ENCODE measurements at places on chromosomes 12 and 14.

- no peak for DNase-seq
Observed at GRCh38 chr12:119742700-119743099, 74.8 kb downstream of the PRKAB1 start.

DNA sequence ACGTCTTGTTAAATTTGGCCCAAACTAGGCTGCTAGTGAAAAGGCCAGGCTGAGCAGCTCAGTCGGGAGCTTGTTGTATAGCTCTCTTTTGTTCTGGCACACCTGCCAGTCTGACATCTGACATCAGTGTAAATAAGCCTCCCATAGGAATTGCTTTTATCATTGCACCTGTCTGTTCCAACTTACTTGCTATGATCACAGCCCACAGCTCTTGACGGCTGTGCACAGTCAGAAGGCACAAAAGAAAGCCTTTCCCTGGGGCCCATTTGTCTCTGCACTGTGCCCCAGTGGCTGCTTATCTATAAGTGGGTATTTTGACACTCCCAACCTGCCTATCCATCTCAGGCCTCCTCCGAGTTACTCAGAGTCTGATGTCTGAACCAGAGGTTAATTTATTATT is 324.5 kb downstream of the NUAK1 start:
- no peak for DNase-seq

- no peak for DNase-seq
Observed at GRCh38 chr12:27572486-27573255, 48.7 kb downstream of the PPFIBP1 start.

DNA sequence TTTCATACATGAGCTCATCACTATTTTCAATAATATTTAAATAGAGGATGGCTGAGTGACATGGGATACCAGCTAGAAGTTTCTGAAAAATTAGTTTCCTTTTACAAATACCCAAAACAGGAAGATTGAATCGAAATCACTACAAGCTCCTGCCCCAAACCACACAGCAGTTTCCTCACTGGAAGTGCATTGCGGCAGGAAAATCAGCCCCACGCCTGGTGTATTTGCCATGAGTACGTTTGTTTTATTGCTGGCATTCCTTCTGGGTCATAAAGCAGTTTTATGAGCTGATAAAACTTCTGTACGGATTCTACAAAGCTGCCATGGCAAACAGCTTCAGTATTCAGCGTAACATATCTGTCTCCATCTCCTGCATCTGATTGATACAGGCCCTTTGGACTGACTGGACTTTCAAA is 23.7 kb downstream of the CDC42BPB start:
- no peak for DNase-seq

DNA sequence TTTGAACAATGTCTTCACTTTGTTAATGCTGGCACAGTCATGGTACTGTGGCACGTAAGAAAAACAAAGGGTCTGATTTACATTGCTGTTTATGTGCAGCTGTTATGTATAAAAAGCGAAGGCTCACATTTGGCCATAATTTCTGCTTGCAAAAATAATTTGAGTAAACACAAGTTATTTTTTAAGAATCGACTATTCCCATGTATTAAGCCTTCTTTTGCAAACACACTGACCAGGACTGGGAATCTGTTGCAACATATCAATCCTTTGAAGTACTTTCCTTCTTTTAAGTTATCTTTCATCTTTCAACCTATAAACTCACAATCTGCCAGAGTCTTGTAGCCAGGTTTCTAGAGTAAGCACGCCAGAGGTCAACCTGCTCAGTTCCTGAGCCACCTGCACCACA is 145.4 kb upstream of the BMP4 start:
- DNase-seq, result no peak
